ENCODE measurements at places on chromosomes 11 and 22. TPM values are rescaled to one million over a fixed set of nuclear protein-coding genes. Genes with fewer than 3 reads are reported as not detected.

DNA sequence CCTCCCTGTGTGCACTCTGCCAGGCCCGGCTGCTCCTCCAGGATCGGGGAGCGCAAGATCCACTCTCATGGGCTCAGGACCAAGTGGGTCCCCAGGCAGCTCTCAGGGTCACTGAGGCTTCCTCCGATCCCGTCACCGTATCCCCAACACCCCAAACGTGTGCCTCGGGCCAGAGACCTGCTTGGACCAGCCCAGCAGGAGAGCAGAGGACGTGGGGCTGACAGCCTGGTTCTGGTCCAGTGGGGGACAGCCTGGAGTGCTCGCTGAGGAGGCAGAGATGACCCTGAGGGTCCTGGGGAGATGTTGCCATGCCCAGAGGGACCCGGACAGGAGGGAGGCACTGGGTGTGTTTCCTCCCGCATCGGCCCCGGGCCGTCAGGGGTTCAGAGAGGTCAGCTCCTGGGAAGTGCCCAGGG lies 1402.6 kb downstream of the BRD1 start:
- no peak for DNase-seq

DNA sequence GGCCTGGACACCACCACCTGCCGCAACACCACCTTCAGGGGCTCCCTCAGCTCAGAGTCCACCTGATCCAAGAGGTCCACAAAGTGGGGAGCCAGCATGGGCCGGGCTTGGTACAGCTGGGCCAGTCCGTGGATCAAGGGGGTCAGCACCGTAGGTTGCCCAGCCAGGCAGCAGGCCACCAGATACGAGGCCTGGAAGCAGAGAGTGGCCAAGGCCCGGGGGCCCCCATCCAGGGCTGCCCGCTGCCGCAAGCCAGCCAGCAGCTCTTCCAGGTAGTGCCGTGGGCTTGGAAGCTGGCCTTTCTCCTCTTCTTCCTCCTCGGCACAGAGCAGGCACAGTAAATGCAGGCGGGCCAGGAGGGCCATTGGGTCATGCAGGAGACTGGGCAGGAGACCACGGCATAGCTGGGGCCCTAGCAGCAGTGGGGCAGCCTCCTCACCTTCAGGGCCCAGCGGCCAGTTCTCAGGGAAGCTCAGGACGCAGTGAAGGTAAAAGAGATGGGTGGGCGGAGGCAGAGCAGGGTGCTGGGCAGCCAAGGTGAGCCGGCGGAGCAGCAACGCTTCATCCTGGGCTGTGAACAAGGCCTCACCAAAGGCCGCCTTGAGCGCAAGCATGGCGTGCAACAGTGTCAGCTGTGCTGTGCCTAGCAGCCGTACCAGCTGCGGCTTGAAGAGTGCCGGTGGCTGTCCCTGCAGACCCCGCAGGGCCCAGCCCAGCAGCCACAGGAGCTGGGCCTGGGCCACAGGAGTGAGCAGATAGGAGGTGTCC lies 1.7 kb downstream of the AP5B1 start:
- DNase-seq = no peak

- no peak for DNase-seq
Measured at GRCh38 chr22:27992294-27993165, 73.5 kb upstream of the PITPNB start.

- no peak for DNase-seq
Measured at GRCh38 chr11:20990447-20990846, 321.1 kb downstream of the NELL1 start.

DNA sequence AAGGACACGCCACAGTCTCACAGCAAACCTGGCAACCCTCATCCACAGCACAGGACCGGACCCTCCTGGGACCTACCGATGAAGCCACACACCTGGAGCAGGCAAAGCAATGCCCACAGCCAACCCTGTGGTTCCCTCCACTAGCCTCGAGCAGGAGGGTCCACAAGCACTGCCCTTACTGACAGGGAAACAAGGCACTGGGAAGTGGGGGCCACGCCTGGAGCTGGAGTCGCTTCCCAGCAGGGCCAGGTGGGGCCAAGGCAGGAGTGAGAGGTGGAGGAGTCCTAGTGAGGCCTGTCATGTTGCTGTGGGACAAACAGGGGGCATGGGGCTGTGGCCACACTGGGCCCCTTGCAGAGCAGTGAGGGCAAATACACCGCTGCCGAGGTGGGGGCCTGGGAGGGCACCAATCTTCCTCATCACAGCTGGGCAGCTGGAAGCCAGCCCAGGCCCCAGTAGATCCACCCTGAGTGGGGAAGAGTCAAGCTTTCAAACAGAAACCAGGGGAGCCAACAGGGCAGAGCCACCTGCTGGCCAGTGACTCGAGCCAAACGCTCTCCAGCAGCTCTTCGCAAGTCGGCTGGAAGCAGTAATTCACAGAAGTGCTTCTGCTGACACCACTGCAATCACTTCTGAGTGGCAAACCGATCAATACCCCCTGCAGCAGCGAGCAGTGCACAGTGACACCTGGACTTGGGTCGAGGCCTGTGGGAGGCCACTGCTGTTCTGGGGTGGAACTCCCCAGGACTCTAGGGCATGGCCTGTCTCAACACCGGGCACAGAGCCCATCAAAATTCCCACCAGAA lies 13.7 kb downstream of the SULT4A1 start:
- no peak for DNase-seq

The SLC1A2 gene
- total RNA-seq = 0.41 TPM

- no peak for DNase-seq
Measured at GRCh38 chr11:68312117-68312779, at the start of gene LRP5. Gene LRP5, plus strand, starts transcription at chr11:68312591. Its CDS starts 124 bp downstream, at chr11:68312715.

GRCh38 chr22:24144056-24144777 lies 37.1 kb upstream of the SUSD2 start:
- DNase-seq = no peak

Data from A172 (cell line).